T follicular helper cell (primary cell): ENCODE measurements at places on chromosomes 7 and 10.

GRCh38 chr7:32301427-32301826, 188.8 kb downstream of the LSM5 start:
- no peak for DNase-seq

GRCh38 chr10:124418726-124419501, at the start of gene OAT:
Gene OAT (minus strand): TSS chr10:124418923. CDS start chr10:124412171, 6,752 bp downstream.
- peak; percentile 95 for DNase-seq

DNA sequence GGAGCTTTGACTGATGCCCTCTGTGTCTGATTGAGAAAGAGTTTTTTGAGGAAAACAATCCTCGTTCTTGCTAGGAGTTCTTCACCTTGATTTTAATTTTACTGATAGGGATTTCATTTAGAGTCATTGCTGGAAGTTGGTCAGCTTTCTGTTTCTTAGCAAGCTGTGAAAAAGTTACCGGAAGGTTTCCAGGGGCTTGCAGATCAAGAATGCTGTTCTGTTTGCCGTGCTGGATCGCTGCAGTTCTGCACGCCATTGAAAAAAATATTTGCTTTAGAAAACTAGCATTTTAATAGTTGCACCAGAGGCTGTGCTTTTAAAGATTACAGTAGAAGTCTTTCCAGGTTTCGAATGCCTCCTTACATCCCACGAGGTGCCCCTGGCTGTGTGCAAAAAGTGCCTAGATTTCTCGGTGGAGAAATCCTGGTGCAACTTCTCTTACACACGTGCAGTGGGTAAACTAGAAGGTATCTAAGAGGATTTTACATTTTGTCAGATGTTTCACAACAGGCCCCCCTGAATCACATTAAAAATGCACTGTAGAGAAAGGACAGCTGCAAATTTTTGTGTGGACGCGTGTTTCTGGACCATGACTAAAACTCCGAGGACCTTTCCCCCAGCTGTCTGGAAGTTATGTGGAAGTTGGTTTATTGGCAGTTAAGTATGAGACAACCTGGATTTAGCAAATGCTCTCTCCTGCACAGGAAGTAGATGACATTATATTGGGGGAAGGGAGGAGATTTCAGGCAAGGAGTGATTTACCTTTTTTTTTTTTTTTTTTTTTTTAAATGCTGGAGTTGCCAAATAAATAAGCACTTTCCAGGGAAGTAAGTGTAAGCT, 5.8 kb downstream of the TCF7L2 start:
- no peak for DNase-seq

DNA sequence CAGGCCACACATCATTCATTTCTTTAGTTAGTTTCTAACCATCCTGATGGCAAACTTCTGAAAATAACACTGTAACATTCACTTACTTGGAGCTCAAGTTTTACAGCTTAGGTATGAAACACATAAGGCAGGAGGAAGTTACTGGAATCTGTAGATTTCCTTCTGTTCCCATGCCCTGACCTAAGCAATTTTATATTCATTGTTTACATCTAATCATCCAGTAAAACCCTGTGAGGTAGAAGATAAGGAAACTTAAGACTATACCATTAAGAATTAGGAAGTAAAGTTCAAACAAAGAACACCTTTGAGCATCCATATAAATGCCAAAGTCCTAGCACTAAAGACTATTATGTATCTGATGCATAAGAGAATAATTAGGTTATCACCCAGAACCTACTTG, 19.5 kb downstream of the RALA start:
- no peak for DNase-seq

DNA sequence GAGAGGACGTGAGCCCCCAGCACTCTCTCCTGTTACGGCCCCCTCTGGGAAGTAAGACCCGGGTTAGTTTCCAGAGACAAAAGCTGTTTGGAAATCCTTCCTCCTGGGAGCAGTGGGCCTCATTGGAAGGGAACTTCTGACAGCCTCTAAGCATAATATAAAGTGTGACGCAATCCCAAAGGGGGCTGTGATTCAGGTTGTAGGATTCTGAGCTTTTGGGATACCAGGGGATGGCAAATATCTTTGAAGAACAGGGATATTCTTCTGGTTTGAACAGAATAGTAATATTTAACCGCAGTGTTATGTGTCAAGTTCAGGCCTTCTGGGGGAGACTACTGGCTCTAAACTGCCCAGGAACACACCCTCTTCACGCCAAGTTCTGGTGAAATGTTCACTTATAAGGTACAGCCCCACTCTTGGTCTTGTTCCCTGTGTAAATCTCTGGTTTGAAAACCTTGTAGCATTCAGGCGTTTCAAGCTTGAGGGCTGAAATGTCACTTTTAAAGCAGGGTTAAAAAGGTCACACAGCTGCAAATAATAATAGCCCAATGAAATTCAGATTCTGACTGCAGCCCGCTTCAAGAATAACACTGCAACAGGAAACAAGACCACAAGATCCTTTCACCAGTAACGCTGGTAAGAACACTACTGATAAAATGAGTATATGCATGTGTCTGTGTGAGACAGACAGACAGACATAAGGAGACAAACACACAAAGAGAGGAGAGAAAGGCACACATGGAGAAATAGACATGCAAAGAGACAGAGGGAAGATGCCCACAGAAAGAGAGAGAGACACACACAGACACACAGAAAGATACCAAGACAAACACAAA, 69.0 kb downstream of the CREB5 start:
- no peak for DNase-seq

GRCh38 chr7:36238138-36238537, 85.1 kb downstream of the EEPD1 start:
- no peak for DNase-seq
